ENCODE measurements at places on chromosomes 3 and 15.

- DNase-seq, result no peak
These were observed 45.0 kb upstream of the SLC12A8 start for GRCh38 chr3:125257536-125257935.

GRCh38 chr3:48084929-48085328 lies 68.7 kb upstream of the MAP4 start:
- no peak for DNase-seq

DNA sequence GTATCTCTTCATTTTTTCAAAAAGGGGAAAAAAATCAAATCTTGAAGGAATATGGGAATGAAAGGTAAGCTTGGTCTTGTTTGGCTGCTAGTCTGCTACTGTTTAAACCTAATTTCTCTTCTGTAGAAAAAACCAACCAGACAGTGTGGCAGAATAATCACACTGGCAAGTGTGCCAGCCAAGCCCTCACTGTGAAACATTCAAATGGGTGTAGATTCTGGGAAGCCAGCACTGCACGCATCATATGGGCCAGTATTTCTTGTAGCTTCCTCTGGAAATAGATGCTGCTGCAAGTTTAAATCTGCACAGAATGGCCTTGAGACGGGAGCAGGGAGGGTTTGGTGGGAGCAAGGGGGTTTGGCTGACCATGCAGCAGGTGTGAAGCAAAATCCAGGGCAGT lies 62.1 kb downstream of the POMGNT2 start:
- peak; percentile 15 for DNase-seq

DNA sequence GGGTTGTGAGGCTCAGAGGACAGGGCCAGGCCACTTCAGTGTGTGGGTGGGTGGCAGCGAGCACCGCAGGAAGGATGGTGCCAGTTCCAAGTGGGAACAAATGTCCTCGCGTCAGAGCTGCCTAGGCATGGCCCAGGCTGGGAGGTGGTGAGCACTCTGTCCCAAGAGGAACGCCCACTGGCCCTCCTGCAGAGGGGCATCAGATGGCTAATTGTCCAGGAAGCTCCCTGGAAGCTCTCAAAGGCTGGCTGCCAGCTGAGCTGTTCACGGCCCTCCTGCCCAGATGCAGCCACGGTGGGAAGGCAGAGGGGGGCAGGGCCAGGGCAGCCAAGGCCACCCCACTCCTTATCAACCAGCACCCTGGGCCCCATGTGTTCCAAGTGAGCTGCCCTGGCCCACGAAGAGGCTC lies 55.2 kb downstream of the IQSEC1 start:
- DNase-seq, result no peak

GRCh38 chr3:186883686-186884058 lies 41.2 kb downstream of the ADIPOQ start:
- DNase-seq, result no peak

DNA sequence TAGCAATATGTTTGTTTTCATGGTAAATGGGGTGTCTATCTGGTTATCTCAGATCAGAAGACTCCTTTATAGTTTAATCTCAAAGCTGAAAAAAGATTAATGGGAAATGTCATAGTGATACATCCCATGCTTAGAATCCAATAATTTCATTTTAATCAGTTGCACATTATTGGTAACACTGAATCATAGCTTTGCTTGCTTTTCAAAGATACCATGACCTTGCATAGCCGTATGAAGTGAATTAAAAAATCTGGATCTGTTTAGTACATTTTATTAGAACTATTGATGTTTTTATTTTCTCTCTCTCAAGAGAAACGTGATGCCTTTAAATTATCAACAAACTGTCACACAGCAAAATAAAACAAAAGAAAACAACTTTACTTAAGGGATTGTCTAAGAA lies 506.7 kb upstream of the SGO1 start:
- DNase-seq, result no peak

GRCh38 chr3:45596290-45596791 lies 1.8 kb downstream of the LIMD1 start:
- no peak for DNase-seq

DNA sequence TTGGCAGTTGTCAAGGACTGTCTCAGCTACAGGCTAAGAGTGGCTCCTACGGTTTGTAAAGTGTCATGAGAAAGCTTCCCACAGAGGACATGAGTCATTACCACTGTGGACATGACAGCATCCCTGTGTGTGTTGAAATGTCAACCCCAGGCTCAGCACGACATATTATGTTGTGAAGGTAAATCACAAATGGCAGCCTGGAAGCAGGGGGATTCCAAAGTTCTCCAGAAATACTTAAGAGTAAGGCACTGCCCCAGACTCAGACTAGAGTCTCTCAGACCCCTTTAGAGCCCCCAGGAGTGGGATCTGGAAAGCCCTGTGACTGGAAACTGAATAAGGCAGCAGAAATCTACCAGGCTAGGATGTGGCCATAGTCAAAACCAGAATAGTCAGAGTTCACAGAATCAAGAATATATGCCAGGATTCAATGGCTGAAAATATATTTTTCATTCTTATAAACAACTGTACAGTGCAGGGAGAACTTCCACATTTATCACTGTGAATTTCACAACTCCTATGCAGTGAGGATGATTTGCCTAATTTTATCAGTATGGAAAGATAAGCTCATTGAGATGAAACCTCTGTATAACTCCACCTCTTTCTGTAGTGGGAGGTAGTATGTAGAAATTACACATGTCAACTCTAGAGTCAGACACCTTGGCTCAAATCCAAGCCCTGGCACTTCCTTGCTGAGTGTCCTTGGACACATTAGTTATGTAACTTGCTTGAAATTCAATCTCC lies 237.1 kb upstream of the CFAP20DC start:
- DNase-seq, result no peak

GRCh38 chr3:45499529-45499928 lies 95.0 kb upstream of the LIMD1 start:
- DNase-seq, result no peak

DNA sequence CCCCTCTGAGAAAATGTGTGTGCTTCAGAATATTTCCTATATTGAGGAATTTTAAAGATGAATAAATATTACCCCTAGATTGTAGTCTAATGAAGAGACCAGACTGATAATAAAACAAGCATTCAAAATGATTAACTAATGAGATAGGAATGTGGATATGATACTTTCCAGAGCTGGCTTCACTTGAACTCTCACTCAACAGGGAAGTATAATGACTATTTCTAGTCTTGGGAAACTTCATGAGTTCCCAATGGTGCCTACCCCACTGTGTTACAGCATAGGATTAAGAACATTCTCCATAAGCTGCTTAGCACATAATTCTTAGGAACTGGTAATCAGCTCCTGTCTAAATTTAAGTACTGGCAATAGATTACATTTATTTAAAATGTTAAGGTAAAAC lies 261.5 kb upstream of the ZNF385D start:
- DNase-seq, result no peak

- no peak for DNase-seq
These were observed 10.8 kb upstream of the RARRES1 start for GRCh38 chr3:158742871-158743663.

- DNase-seq, result no peak
These were observed 82.0 kb downstream of the BOC start for GRCh38 chr3:113293348-113293747.

GRCh38 chr3:20320489-20320888 lies 134.5 kb upstream of the SGO1 start:
- no peak for DNase-seq

DNA sequence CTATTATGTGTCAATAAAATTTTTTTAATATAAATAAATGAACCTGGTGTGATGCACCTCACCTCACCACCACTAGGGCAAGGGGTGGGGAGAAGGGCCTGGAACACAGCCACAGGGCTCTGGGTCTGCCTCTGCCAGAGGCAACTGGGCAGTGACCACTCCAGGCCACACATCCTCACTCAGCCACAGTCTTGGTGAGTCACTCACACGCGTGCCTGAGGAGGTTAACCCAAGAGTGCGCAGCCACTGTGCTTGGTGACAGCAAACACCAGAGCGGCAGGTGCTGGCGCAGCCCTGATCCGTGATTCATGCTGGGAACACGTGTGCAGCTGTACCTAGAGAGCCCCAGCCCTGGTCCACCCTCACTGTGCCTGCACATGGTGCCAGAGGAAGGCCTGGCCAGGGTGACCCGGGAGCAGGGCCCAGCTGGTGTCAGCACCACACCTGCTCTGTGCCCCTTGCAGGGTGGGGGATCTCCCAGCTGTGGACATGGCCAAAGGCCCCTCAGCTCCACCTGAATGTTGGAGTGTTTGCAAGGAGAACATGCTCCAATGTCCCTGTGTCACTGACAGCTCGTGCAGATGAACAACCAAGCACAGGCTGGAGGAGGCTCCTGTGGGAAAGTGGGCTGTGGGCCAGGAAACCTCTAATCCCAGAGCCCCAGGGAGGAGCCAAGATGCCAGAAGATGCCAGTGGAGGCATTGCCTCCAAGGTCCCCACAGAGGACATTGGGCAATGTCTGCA lies 2.1 kb downstream of the SLC41A3 start:
- DNase-seq, result no peak

DNA sequence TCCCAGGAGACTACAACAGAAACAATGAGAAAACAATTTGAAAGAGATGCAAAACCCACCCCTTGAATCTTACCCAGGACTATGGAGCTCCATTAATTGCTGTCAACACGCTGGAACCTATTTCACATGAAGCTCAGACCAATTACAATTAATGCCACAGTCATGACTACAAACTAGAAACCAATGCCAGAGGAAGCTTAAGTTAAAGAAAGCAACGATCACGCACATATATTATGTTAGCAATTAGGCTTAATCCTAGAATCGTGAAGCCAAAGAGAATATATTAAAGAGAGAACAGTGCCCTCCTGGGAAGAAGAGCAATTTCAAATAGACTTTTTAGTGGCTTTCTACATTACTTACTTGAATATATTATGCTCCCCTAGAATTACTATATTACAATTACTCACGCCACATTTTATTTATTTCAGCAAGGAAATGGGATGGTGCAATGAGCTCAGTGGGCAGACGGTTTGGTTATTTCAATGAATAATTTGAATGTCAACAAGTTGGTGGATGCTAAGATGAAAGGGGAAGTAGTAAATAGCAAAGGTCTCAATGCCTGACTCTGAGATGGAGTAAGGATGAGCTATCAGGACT lies 125.5 kb downstream of the GREM1 start:
- DNase-seq, result no peak

DNA sequence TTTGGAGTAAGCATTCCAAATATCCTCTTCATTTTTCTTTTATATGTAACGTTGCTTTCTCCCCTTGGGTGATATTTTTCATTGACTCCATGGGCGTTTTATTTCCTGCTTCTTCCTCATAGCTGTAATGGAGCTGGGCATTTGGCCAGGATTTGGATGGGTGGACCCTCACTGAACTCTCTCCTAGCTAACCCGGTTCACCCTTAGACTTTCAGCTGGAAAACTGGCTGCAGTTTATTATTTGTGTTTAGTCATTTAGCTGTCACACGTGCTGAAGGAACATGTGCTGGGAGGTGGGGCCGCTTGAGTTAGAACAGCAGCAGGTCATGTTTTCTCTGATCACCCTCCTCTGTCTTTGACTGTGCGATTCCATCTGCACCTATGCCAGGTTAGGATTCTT lies 407.6 kb downstream of the ZIC1 start:
- no peak for DNase-seq

DNA sequence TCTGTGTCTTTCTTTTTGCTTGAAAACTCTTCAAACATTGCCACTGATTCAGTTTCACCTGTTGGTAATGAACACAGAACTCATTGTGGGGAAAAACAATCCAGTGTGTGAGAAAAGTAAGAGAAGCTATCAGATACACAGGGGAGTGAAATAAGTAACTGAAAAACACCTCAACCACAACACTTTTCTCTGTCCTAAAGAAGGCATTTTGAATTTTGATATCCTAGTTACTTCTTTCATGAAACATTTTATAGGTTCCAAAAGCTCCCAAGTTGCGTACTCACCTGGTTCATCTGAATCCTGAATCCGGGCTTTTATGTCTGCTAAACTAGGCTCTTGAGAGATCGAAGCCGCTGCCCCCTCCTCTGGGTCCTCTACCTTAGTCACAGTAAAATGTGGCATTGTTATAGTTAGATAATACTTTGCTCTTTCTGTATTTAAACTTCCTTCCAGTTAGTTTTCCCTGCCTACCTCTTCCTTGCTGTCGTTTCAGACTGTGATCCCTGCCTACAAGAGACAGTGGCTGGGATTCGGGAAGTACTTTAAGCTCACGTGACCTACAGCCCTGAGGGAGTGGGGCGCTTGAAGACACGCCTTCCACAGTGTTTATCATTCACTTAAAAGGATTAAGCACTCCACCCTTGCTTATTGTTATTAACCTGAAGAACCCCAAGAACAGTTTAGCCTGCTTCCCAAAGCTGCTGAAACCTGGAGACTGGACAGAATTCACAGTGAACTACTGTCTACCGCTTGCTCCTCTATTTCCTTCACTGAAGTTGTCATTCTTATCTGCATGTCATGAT lies 19.1 kb downstream of the SLC12A6 start:
- no peak for DNase-seq

GRCh38 chr3:105555206-105555605 lies 188.5 kb downstream of the ALCAM start:
- no peak for DNase-seq

DNA sequence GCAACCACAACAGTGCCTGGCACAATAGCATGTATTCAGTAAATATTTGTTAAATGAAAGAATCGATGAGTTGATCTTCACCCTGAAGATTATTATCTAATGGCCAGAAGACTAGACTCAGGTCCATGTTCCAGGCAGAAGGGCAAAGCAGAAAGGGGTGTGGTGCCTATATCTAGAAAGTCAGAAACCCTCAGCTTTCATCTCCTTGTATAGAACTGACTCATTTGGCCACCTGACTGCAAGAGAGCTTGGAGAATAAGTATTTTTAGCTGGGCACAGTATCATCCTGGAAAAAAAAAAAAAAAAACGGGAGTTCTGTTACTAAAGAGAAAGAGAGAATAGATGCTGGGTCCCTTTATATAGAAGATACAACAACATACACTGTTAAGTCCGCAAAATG lies 69.7 kb upstream of the SPRED1 start:
- no peak for DNase-seq

DNA sequence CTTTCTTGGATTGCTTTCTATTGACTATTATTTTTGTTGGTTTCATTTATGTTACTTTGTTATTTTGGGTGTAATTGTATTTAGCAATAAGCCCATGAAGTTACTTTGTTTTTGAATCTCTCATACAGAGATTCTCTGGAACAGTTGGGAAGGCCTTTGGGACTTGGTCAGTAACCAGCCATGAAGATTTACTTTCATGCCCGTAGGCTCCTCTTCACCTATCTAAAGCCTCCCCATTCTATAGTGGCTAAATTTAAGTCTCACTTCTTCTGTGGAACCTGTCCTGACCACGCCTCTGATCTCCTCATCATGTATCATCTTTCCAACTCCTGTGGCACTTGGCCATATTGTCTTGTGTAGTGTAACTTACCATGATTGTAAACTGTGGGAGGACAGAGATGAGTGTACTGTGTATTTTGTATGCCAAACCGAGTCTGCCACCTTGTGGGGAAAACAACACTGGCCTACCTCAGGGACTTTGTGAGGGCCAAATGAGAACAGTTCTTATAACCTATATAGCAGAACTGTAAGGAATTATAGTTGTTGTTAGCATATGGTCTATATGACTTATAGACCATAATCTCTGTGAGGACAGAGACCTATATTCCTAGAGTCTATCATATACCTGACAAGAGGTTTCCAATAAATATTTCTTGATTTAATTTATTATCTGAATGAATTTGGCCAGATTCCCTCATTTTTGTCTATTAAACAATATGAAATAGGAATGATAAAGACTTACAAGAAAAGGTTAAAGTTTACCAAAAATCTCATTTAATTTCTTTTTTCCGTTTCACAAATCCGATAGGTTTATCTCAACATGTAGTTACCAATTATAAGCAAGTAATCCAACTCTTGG lies 75.0 kb downstream of the STARD9 start:
- DNase-seq, result no peak
